Myocyte (in vitro differentiated cells): ENCODE measurements at places on chromosomes 7 and 10.

- DNase-seq = no peak
These were observed 15.8 kb downstream of the ASZ1 start for GRCh38 chr7:117411539-117411938.

DNA sequence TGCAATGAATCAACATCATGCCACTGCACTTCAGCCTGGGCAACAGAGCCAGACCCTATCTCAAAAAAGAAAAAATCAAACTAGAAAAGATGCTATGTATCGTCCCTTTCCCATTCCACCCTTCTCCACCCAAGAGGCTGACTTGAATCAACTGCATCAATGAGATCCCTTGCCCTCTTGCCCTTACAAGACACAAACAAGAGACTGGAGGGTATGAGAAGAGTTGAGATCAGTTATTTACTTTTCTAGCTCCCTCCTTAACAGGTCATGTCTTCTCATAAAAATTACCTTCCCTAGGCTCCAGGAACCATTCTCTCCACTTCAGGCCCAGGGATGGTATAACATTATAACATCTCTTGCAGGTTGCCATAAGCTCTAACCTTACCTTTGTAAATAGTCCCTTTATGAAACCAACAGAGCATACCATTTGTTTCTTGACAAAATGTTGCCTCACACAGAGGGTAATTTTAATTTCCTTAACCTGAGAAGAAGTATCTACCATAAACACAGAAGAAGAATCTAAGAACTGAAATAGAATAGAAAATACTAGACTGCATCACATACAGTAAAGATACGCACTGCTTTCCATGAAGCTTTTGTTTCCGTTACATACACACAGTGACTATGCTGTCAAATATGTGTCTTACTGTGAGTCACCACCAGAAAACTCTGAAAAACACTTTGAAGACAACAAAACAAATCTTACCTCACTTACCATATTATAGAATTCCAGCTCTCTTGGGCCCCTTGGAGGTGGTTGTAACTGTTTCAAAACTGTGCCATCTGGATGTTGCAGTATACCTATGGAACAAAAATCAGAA, 30.5 kb downstream of the IPMK start:
- DNase-seq = peak; percentile 33

DNA sequence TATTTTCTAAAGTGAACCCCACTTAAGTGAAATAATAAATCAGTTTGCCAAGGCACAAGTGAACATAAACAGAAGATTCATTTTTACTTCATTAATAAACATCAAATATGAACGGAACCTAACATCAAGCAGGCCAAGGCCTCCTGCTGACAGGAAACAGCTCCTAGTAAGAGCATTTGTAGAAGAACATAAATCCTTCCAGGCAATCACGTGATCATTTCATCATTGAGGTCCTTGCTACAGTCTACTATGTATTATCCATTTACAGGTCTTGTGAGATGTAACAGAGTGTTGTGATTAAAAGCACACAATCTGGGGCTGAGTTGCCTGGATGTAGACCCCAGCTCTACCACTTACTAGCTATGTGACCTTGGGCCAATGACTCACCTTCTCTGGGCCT, 70.6 kb downstream of the CALD1 start:
- DNase-seq = no peak

- no peak for DNase-seq
These were observed 40.7 kb downstream of the AHR start for GRCh38 chr7:17339139-17339538.

DNA sequence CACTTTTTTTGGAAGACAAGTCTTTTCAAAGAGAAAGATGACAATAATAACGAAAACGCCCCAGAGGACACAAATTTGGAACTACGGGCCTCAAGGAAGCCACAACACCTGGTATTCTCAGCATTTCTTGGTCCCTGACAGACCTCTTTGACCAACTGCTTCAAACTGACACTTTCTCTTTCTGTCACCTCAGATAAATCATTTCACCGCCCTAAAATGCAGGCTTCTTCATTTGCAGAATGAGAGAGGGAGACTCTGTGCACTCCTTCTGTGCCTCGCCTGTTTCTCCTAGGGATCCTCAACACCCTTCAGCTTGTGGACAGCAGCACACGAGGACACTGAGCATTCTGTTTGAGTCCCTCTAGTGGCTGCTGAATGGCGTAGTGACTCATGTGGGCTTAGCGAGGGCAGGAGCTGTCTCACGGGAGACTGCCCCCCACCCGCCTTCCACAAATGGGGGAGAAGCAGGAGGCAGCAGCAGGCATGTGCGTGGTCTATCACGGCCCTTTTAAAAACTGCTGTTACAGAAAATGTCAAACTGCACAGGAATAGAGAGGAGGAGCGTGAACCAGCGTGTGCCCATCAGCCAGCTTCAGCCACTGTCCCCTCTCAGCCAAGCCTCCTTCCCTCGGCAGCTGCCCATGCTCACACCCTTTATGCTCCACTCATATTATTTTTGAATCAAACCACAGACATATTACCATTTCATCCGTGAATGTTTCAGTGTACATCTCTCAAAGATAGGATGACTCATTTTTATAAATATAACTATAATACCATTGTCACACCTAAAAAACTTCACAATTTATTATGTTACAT, 41.4 kb downstream of the GSDME start:
- peak; percentile 90 for DNase-seq

GRCh38 chr7:13293264-13294002, 606.0 kb downstream of the ARL4A start:
- no peak for DNase-seq

DNA sequence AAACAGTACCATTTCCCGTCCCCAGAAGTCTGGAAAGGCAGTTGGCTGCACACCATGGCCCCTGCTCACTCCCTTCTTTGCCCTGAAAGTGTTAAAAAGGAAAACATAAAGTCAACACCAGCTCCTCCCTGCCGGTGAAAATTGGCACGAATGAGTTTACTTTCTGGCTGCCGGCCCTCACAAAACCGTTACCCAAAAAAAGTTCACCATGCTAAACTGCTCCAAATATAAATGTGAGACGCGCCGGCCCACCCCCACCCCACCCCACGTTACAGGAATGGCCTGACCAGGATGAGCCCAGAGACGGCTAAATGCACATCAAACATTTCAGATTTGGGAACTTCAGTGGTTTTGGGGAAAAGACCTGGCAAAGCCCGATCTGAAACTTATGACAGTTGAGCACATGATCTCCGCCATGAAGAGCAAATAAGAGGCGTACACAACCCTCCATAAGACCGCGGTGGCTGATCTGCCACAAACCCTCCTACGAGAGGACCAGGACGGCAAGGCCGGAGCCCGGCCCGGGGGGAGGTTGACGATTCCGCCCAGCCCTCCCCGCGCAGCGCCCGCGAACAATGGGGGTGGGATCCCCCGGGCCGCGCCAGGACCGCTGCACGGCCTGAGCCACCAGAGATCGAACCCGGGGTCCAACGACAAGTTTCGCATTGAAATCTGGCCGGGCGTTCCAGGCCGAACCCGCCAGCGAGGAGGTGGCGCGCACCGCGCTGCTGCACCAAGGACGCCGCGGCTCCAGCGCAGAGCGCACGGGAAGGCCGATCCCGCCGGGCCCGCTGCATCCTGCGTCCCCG, 952 bp downstream of the DIP2C start:
- DNase-seq = peak; percentile 47

DNA sequence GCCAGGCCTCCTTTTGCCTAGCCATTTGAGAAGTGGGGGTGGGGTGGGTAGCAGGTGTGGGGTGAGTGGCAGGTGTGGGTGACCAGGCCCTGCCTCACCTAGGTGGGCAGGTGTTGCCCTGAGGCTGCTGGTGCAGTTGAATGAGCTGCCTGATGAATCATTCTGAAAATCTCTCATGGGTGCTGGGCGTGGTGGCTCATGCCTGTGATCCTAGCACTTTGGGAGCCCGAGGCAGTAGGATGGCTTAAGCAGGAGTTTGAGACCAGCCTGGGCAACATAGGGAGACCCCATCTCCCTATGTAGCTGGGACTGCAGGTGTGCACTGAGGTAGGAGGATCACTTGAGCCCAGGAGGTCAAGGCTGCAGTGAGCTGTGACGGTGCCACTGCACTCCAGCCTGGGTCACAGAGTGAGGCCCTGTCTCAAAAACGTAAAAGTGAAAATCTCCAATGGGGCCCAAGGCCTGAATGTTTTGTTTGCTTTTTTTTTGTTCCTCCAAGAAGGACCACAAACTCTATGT, 17.7 kb downstream of the TSPAN14 start:
- no peak for DNase-seq

GRCh38 chr7:136533732-136534131, 334.7 kb upstream of the CHRM2 start:
- peak; percentile 87 for DNase-seq

DNA sequence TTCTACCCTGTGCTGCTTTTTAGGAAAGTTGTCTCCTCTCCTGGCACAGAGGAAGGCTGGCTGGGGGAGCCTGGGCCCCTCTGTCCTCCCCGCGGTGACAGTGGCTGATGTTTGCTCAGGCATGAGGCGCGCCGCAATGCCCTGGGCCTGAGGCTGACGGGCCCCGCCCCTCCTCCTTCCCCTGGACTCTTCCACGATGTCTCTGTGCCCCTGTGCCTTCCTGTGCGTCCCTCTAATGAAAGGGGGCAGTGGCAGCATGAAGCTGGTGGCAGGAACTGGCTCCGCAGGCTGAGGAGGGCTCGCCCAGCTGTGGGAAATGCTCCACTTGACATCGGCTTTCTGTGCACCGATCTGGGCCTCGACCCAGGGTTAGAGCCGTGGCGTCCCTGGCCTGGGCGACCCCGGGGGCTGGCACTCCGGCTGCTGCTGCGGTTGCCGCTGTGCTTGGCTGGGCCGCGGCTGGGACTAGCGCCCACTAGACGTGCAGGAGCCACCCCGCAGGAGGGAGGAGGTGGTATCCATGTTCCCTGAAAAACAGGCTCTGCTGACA, 67.9 kb downstream of the ZNF680 start:
- DNase-seq = no peak

DNA sequence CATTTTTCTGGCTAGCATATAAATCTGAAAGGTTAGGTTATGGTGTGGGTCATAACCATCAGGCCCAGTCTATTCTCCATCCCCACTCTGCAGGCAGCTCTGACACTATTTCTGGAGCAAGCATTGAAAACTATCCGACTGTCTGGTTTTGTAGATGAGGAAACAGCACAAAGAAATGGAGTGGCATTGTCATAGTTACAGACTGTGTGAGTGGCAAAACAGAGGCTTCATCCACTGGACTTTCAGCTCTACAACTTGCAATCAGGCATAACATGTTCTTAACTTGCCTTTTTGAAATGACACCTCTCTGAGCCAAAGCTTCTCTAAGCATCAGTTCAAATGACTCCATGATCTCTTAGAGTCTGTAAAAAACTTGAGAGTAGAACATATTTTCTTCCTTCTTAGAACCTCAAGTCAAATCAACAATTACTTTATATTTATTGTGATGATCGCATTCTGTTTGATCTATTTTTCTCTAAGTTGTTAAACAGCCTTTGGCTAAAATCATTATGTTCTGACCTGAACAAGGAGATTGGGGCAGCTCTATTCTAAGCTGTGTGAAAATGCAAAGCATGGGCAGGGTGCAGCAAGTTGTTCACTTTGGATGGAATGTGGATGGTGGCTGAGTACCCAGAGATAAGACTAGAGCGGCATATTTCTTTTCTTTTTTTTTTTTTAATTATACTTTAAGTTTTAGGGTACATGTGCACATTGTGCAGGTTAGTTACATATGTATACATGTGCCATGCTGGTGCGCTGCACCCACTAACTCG, 68.5 kb downstream of the LRRC4 start:
- DNase-seq = no peak

DNA sequence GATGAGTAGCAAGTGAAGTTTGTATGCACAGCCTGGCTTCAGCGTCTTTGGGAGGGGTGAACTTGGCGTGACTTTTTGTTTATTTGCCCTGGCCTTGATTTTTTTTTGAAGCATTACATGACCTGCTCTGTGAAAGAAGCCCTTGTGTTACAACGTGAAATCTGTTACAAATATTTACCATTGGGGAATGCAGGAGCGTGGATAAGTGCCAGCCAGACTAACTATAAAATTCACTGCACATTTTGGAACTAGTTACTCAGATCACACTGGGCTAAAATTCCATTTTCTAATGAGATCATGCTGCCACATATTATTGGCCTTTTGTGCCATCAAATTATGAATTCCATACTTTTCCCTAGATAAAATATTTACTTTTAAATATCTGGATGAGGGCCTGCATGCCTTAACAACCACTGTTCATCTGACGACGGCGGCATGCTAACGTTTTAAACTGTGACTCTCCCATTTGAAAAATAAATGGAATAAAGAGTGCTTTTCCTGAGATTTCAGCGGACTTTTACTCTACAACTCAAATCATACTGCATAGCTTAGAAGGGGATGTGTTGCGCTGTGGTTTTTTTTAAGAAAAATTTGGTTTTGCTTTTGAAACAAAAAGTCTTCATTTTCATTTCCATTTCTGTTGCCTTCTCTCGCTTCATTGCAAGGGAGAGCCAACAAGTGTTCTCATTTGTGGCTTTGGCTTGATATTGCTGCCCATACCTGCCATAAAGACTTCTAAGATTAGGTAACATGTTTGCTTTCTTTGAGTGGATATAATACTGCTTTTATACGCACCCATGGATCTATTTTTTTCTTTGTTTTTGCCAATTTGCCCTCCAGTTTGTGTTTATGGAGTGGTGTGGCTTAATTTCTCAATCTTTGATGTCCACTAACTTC, 352.2 kb downstream of the TFEC start:
- no peak for DNase-seq

- DNase-seq = no peak
These were observed 477.4 kb downstream of the TCERG1L start for GRCh38 chr10:130834170-130834569.

DNA sequence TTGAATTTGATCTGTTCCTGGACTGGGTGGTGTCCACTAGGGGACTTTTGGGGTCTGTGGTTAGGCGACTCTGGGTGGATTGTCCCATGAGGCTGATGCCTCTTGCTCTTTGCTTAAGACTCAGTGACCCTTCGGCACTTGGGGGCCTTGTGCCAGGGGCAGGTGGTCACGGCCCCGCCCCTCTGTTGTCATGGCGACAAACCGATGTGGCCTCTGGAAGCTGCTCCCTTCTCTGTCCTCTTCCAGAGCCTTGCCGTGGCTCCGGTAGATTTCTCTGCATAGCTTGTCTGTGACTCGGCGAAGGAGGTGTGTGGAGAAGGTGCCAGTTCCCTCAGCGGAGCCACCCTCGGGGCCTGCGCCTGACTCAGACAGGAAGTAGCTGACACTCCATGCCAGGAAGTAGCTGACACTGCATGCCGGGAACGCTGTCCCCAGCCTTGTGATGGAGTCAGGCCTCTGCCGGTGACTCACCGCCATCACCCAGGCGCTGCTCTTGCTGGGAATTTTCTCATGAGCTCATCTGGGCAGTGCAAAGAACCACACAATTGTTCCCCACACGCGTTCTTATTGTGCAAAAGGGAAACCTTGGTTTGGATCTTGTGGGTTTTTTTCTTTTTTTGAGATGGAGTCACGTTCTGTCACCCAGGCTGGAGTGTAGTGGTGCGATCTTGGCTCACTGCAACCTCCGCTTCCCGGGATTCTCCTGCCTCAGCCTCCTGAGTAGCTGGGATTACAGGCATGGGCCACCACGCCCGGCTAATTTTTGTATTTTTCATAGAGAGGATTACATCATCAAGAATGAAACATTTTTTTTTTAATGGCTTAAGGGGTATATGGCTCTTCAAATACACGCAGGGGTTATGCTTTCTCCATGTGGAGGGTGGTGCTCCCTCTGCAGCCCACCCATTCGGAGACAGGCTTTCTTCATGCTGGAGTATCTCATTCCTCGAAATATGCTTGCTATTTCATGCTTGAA, 72.6 kb downstream of the PFKFB3 start:
- peak; percentile 94 for DNase-seq
